ENCODE measurements at places on chromosomes 5 and 9. TPM values are rescaled to one million over a fixed set of nuclear protein-coding genes. Genes with fewer than 3 reads are reported as not detected.

DNA sequence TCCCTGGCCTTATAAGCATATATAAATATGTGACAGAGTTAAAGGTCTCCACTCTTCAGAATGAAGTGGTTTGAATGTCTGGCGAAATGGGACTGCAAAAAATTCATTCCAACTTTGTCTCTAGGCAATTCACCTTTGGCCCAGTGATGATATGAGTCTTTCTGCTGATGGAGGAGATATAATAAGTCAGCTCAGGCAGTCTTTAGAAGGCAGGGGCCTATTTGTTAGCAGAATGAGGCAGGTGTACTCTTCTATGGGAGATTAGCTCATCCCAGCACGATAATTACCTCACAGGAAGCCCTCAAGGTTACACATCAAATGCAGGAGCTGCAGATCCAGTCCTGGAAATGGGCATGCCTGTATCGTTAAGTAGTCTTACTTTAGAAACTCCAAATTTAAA, 300.5 kb downstream of the NR2F1-AS1 start:
- no peaks in the 10 kb centered on the region for H3K4me1 ChIP-seq
- H3K4me3 ChIP-seq, result no peak overlapping the region
- no peaks in the 10 kb centered on the region for H3K27me3 ChIP-seq
- H3K27ac ChIP-seq, result no peak overlapping the region
- H3K36me3 ChIP-seq, result no peaks in the 10 kb centered on the region
- no peak for DNase-seq

DNA sequence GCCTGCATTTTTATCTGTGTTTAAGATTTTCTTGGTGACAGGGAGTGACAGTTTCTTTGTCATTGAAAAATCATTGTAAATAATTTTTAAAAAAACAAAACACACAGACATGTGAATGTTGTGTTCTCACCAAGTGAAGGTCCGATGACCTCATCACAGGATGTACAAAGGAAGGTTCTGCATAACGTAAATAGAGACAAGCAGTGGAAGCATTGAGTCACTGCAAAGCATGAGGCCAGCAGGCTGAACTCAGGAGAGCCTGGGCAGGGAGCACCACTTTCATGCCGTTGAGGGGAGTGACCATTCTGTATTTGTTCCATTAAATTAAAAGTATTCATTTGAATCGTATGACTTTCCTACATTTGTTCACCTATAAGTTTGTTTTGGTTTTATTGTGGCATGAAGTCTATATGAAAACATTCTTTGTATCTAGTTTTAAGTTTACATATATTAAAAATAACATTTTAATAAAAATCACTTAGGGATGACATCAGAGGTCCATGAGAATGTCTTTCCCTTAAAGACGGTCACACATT, 70.4 kb upstream of the TLE1 start:
- no peaks in the 10 kb centered on the region for H3K4me1 ChIP-seq
- H3K27me3 ChIP-seq, result no peaks in the 10 kb centered on the region
- DNase-seq, result no peak

DNA sequence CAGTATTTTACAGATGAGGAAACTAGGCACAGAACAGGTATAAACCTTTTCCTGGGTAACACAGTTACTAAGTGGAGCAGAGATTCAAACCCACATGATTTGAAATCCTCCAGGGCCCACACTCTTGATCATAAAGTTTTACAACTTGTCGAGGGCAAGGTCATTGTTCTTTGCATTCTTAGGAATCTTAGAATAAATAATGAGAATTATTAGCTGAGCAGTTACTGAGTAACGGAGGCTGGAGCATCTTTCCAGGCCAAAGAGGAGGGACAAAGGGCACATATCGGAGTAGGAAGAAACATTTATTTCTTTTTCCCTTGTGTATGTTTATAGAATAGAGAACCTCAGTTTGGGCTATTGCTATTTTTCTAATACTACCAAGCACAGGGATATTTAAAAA, 27.1 kb upstream of the F2R start:
- no peaks in the 10 kb centered on the region for H3K36me3 ChIP-seq
- no peaks in the 10 kb centered on the region for H3K4me1 ChIP-seq
- H3K27me3 ChIP-seq, result no peaks in the 10 kb centered on the region
- DNase-seq, result no peak
- no peak overlapping the region for H3K27ac ChIP-seq

- H3K27me3 ChIP-seq, result no peaks in the 10 kb centered on the region
- H3K4me1 ChIP-seq, result peaks cover 5% of the 10 kb centered on the region
- no peaks in the 10 kb centered on the region for H3K36me3 ChIP-seq
- no peak for DNase-seq
- H3K4me3 ChIP-seq, result no peak overlapping the region
Measured at GRCh38 chr9:107467416-107467815, 22.2 kb downstream of the KLF4 start.

Gene TMEM38B
- total RNA-seq, result 12.4 TPM

Gene AFAP1L1
- total RNA-seq, result 4.7 TPM

Data from H1 (cell line).